ENCODE measurements at places on chromosomes 1 and 21.

- no peak for DNase-seq
Observed at GRCh38 chr1:215119056-215119455, 36.5 kb downstream of the KCNK2 start.

GRCh38 chr1:167587872-167588271, 34.3 kb upstream of the CREG1 start:
- DNase-seq: no peak

- no peak for DNase-seq
Observed at GRCh38 chr1:175225805-175226129, 33.2 kb upstream of the KIAA0040 start.

DNA sequence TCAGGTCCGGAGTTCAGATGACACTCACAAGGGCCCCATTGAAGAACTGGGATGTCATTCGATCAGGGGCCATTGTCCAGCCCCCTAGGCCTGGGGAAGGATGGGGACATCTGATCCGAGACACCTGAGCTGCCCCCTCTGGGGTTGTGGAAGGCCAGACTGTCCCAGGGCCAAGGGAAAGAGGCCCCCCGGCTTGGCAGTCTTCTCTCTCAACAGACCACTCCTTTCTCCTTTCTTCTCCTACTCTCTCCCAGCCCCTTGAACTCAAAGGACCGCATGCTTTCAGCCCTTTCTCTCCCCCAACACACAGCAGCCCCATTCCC, 1.1 kb downstream of the S100A1 start:
- no peak for DNase-seq

DNA sequence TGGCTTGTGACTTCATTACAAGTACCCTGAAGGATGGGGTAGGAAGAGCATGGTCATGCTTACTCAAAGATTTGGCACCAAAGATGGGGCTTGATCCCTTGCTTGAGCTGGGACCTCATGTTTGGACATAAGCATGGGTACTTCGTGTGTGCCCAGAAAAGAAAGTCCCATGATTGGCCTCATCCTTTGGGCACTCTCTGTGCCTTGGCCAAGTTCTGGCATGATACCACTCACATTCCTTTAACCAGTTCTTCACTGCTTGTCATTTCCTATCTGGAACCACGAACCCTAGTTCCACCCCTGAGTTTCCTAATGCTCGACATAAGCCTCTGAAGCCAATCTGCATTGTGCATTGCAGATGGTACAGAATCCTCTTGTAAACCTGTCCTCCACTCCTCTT, 107.0 kb downstream of the NAV1 start:
- DNase-seq: no peak

DNA sequence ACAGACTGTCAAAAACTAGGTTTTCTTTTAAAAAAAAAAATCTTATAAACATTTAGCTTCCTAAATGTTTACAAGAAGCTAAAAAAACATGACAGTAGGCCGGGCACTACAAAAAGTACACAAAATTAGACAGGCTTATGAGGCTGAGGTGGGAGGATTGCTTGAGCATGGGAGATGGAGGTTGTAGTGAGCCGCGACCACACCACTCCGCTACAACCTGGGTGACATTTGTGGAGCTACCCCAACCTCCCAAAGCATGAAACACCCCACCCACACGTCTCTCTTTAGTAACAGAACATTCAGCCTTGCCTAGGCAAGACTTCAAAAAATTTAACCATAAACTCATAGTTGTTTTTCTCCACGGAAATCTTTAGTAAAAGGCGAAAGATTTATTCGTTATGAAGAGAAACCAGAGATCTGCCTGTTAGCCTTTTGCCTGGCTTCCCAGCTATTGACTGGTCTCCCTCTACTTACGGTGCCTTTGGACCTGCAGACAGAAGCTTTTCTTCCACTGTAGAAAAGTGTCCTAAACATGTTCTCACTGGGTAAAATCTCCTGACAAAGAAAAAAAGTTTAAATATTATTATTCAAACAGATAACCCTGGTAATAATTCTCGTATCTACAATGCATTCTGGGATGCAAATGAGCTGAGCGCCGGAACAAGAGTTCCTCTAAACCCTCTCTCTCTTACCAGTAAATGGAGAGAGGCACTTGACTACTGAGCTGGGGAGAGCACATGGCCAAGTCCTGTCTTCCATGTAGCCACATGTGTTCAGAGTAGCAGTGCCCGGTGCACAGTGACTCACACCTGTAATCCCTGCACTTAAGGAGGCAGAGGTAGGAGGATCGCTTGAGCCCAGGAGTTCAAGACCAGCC, 9.2 kb downstream of the RNU5D-1 start:
- no peak for DNase-seq

DNA sequence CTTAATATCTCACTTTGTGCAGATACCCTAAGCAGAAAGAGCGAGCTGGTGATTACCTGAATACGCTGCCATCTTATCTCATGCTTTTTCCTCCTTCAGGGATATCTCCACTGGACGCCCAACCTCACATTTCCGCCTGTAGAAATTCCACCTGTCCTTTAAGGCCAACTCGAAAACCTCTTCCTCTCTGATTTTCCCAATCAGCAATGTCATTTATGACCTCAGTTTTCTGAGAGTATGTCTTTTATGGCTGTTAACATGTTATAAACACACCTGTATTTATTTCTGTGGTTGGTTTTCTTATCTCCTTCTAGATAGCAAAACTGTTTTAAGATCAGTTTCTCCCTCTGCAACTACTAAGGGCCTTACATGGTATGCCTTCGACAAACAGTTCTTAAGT, 41.1 kb downstream of the CD34 start:
- DNase-seq: no peak

GRCh38 chr1:156863631-156864030, 3.0 kb downstream of the NTRK1 start:
- DNase-seq: no peak

DNA sequence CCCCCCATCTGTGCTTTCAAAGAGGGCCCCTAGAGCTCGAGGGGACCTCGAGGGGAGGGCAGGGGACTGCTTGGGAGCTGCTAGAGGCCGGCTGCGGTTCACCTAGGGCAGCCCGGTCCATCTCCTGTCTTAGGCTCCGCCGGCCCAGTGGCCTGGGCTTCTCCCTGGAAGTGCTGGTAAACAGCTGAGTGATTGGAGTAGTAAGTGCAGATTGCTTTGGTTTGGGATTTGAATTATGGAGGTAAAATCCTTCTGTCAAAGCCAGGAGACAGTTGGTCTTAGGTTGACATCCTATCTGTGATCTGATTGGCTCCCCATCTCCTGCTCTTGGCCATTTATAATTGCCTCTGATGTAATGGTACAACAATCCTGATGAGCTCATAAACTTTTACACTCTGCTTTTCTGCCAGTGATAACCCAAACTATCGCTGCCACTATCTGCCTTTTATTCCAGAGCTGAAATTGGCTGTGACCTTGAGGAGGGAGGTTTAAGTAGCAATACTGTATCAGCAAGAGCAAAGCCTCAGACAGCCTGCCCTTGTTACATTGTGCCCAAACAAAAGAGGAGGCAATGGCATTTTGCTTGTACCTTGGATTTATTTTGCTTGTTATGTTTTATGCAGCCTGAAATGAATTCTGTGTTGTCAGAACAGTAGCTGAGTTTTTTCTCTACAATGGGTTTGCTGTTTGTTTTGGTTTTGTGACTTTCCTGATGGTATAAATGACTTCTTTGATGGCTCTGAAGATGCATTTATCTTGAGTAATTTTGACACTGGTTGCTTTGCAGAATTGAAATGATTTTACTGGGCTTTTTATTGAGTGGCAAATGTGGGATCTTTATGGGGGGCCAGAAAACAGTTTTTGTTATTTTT, 2.4 kb downstream of the ARID1A start:
- peak; percentile 50 for DNase-seq

GRCh38 chr1:243447347-243447746, 191.5 kb downstream of the SDCCAG8 start:
- DNase-seq: no peak

DNA sequence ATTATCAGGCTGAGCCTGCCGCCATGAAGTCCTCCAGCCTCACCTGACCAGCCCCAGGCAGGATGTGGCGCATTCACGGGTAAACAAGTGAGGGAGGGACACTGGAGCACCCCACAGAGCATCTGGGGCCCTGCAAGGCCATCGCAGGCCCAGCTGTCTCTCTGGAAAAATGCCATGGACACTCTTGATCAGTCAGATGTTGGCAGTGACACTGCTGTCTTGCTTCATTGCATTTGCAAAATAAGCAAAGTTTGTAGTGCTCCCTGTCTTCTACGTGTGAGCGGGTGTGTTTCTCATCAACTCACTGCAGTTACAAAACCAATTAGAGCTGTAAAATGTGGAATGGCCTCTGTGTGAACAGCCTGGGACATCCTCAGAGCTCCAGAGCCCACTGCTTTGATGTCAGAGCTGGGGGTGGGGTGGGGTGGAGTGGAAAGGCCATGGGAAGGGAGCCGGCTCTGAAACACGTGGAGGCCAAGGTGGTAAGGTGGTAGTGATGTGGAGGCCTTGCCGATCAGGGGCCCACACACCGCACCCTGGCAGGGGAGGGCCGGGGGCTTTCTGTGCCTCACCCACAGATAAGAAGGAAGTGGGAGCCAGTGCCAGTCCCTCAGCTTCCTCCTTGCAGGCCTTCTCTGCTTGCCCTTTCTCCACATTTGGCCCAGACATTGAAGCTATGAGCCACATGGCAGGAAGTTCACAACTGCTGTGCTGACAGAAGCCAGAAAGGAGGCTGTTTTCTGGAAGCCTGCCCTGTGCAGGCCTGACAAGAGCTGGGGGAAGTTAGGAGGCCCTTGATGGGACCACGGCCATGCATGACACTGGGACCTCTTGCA, 254.9 kb downstream of the RHOU start:
- DNase-seq: peak; percentile 45

DNA sequence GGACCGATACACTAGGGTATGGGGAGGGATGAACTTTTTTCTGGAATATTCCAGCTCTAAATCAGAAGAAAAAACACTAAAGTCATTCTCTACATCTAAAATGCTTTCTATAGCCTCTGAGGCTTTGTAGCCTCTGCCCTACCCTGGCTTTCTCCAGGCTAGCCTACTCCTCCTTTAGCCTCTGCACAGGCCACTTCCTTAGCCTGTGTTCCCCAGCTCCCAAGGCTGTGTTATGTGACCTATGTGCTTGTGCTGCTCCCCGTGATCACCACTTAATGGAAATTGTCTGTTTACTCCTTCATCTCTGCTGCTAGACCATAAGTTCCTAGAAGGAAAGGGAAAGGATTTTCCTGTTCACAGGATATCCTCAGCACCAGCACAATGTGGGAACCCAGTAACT, 92.8 kb downstream of the SEC16B start:
- DNase-seq: no peak

GRCh38 chr1:72623299-72623708, 341.0 kb upstream of the NEGR1 start:
- no peak for DNase-seq

DNA sequence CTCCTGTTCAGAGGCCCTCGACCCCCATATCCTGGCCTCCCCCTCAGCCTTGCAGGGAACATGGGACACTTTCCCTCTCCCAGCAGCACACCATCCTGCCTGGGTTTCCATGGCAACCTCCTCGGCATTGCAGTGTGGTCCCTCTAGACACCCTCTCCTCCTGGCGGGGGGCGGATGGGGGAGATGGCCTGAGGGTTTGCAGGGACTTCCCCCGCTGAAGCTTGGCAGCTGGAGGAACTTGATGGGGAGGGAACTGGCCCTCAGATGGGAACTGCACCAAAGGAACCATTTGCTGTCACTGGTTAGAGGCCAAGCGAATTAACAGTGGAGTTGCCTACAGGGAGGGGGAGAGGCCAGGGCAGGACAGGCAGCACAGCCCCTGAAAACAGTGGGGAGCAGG, 28.7 kb downstream of the RIMS3 start:
- no peak for DNase-seq

- no peak for DNase-seq
Observed at GRCh38 chr1:82731216-82731615, 930.5 kb downstream of the ADGRL2 start.

- no peak for DNase-seq
Observed at GRCh38 chr1:74427681-74428080, 84.7 kb downstream of the LRRC53 start.

Data from anterior cingulate cortex (tissue), 58 donors.